ENCODE measurements at places on chromosomes 2 and 18. TPM values are rescaled to one million over a fixed set of nuclear protein-coding genes. Genes with fewer than 3 reads are reported as not detected.

The POTEE gene
- total RNA-seq, result not detected

The SNED1 gene
- 4.5 TPM for total RNA-seq

The IHH gene
- 0.41 TPM for total RNA-seq

The SLC19A3 gene
- total RNA-seq, result 2.0 TPM

The TMEM247 gene
- total RNA-seq, result not detected

The MROH2A gene
- total RNA-seq, result not detected

The CCL20 gene
- not detected for total RNA-seq

The CLK1 gene
- total RNA-seq, result 182 TPM

The XPO1 gene
- 871 TPM for total RNA-seq

Data from frontal cortex (tissue), 4 donors.